CD4-positive, alpha-beta T cell treated with Interleukin-17A for 1 hour (primary cell): ENCODE measurements at places on chromosomes 2 and 18.

DNA sequence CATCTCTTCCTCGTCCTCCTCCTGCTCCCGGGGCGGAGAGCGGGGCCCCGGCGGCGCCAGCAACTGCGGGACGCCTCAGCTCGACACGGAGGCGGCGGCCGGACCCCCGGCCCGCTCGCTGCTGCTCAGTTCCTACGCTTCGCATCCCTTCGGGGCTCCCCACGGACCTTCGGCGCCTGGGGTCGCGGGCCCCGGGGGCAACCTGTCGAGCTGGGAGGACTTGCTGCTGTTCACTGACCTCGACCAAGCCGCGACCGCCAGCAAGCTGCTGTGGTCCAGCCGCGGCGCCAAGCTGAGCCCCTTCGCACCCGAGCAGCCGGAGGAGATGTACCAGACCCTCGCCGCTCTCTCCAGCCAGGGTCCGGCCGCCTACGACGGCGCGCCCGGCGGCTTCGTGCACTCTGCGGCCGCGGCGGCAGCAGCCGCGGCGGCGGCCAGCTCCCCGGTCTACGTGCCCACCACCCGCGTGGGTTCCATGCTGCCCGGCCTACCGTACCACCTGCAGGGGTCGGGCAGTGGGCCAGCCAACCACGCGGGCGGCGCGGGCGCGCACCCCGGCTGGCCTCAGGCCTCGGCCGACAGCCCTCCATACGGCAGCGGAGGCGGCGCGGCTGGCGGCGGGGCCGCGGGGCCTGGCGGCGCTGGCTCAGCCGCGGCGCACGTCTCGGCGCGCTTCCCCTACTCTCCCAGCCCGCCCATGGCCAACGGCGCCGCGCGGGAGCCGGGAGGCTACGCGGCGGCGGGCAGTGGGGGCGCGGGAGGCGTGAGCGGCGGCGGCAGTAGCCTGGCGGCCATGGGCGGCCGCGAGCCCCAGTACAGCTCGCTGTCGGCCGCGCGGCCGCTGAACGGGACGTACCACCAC, 2.1 kb downstream of the GATA6 start:
- DNase-seq = no peak

- no peak for DNase-seq
These were observed 88.3 kb downstream of the ROCK2 start for GRCh38 chr2:11256166-11256565.

DNA sequence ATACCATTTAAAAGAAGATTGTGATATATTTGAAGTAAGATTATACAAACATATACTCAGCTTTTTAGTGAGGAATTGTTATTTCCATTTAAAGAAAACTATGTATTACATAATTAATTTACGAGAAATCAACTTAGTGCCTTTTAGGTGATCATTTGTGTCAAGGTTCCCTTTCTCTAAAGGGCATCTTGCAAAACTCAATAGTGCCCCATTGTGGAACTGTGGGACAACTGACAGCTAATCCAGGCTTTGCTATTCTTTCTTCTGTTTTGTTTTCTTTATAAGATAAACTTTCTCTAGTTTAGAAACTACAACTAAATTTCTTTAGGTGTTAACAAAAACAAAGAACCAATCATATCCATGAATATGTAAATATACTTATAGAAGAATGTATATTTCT, 24.3 kb upstream of the VIT start:
- DNase-seq = no peak

DNA sequence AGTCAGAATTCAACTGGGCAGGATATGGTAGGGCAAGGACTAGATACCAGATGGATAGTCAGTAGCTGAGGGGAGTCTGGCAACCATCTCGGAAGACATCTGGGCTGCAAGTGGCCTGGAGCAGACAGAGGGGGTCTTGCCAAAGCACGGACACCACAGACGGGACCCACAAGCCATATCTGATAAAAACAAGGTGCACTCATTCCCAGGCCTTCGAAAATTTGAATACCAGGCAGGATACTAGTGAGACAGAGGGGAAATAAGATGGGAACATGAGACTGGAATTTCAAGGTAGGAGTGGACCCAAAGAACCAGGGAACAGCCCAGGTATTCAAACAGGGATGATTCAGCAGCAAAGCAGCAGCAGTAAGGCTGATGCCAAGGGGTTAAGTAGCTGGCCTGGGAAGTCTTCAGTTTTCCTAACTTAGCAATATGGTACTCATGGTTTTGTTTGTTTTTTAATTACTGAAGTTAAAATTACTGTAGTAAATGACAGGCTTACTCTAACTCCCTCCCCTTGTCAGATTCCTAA, 144.9 kb upstream of the NCKAP5 start:
- DNase-seq = no peak

GRCh38 chr2:195674491-195675221, 17.6 kb downstream of the SLC39A10 start:
- no peak for DNase-seq

DNA sequence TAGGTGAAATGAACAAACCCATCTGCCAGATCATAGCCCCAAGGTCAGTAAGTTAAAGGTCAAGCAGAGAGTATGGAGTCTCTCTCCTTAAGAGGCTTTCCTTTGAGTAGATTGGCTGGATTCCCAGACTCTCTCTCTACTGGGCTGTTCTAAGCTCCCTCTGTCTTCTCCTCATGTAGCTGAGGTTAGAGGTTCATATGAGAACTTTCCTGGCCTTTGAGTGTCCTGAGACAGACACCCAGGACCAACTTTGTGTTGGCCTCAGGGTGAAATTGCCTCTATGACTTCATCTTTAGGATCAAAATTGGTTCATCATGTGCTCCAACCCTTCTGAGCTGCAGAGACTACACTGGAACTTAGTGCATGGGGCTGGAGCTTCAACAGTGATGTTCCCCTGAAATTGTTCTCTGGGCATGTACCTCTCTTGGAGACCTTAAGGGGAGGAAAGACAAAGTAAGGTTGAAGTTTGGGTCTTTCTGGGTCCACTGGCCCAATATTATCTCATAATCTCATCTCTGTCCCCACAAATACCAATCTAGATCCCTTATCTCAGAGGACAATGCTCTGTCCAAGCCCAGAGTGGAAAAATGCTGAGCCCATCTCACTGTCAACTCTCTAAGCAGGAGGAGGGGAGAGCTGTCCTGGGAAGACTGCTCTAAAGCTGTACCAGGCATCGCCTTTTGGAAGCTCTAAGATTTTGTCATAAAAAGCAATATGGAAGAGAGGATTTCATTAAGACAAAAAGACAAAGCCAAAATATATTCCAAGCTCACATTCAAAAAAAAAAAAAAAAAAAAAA, 177.3 kb upstream of the ARL4C start:
- no peak for DNase-seq

- DNase-seq = no peak
These were observed 129.7 kb downstream of the PTPRM start for GRCh38 chr18:7696780-7697179.

DNA sequence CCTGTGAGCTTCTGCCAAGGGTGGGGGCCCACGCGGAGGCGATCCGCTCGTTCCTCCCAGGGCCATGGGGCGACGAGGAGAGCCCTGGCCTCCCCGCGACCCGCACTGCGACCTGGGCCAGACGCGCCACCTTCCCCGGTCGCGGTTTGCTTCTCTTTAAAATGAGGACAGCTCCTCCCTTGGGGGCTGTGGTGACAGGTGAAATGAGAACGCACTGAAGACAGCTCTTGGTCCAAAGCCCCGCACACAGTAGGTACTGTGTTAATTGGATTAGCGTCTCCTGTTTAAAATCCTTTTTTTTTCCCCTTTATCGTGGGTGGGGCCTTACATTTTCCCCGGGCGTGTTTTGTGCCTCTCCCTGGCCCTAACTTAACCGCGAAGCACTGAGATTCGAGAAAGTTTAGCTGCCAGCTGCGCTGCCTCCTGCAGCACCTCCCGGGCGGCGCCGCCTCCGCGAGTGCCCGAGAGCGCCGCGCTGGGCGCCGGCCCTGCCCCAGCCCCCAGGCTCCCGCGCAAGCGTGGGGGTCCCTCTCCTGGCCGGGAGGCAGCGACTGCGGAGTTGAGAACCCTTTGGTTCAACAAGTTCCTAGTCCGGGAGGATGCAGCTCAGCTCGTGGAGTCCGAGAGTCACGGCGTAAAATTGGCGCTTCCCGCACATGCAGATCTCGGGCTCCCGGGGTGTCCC, 1.1 kb downstream of the HPCAL1 start:
- peak; percentile 46 for DNase-seq

- no peak for DNase-seq
These were observed 158.6 kb downstream of the DYSF start for GRCh38 chr2:71611781-71612527.

DNA sequence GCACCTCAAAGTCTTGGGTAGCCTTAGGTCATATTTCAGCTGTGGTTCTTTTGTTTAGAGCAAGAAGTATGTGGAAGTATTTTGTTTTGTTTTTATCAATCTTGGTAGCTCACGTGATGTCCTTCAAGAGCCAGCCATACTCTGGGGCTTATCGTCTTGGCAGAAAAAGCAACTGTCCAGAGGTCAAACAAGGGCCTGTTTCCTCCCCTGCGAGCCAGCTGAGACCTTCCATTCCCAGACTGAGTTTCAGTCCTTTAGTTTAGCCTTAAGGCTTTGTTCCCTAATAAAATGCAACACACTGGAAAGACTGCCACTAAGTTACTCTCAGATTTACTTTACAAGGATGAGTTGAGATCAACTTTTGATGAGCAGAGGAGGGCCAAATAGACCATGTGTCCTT, 63.5 kb downstream of the TXNL1 start:
- no peak for DNase-seq

- no peak for DNase-seq
These were observed 25.2 kb downstream of the KIAA2012 start for GRCh38 chr2:202098291-202098690.

- no peak for DNase-seq
These were observed 27.9 kb downstream of the MARCO start for GRCh38 chr2:118969734-118970395.

- DNase-seq = no peak
These were observed 41.0 kb downstream of the SMAD7 start for GRCh38 chr18:48909721-48910120.

- DNase-seq = peak; percentile 54
These were observed 12.4 kb downstream of the CCL20 start for GRCh38 chr2:227826019-227826521.

GRCh38 chr2:98908931-98909316, 27.1 kb downstream of the CRACDL start:
- DNase-seq = no peak

DNA sequence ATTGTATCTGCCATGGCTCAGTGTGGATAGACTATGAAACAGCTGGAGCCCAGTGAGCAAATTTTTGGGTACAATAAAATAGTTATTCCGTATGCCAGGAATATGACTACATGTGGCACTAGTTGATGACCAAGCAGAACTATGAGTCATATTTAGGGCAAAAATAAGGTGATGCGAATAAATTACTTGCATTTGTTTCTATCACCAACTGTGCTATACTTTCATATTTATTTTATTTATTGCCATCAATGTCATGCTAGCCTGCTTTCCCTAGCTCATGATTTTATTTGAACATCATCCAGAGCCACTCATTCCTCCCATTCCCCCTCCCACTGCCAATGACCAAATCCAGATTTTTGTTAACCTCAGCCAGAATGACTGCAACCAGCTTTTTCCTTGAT, 13.3 kb upstream of the FAP start:
- DNase-seq = no peak

DNA sequence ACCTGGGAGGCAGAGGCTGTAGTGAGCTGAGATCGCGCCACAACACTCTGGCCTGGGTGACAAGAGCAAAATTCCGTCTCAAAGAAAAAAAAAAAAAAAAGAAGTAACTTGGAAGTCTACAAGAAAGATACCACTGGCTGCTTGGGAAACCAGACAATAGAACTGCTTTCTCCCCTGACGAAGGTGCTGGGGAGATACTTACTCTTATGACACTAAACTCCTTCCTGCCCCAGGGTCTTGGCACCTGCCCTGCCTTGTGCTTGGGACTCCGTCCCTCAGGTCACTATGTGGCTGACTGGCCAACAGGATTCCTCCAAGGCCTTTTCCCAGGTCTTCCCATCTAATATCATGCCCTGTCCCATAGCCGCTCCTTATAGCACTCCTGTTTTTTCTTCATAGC, 30.7 kb downstream of the INPP5D start:
- no peak for DNase-seq

DNA sequence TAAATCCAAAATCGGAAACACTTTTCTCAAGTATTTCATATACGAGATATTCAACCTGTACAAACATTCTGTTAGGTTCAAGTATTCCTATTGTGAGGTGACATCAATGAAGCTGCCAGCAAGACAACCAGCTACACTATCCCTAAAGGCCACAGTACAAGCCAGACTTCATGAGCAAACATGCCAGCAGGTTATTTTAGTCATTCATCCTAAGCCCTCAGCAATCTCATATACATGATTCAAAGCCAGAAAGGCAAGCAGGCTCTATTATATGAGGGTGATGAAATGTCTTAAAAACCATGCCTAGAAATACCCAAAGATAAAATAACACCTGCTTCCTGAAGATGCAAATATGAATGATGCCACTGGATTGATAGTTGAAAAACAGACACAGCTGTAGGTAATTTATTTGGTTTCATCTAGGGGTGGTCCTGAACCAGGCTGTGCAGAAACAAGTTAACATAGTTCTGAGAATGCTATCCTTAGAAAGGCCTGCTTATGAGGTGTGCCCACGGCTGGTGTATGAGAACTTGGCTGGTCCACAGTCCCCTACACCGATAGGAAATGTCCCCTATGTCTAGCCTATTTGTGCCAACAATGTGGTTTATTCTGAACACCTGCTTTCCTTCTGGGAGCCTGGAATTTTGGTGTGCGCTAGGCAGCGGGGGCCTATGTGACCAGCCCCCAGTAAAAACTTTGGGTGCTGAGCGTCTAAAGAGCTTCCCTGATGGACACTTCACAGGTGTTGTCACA, 48.2 kb upstream of the KIDINS220 start:
- DNase-seq = no peak

DNA sequence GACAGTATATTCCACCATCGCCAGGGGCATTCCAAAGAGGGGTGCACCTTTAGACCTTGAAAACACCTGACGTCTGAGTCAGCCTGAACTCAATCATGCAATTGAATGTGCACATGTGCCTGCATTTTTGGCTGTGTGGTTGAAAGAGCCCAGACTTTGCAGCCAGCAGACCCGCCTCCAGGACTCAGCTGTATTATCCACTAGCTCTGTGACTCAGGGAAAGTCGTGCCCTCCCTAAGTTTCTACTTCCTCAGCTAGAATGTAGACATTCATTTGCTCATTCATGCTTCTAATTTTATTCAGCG, 94.2 kb downstream of the LRRC30 start:
- DNase-seq = no peak

- no peak for DNase-seq
These were observed 40.5 kb upstream of the TNP1 start for GRCh38 chr2:216900406-216900805.

DNA sequence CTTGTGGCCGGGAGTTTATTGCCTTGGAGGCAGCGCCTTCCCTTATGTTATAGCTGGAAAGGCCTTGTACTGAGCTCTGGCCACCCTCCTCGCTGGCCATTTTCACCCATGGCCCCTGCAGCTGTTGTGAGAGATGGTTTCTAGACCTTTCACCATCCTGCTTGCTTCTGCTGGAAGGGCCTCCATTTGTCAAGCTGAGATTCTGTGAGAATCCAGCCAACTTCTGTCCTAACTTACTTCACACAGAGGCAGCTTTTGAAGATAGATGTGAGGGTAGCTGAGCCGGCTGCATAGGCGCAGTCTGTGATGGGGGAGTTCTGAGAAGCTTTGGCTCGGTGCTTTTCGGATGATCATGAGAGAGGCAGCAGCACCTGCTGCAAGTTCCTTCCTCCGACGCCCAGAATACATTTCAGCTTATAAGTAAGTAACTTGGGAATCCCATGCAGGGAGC, 8.7 kb downstream of the CTIF start:
- no peak for DNase-seq

- DNase-seq = no peak
These were observed 165.3 kb upstream of the TWIST2 start for GRCh38 chr2:238682536-238682935.

- no peak for DNase-seq
These were observed 35.4 kb upstream of the TMEM182 start for GRCh38 chr2:102726128-102727087.
